PC-3 (cell line): ENCODE measurements at places on chromosomes 2 and 18. TPM values are rescaled to one million over a fixed set of nuclear protein-coding genes. Genes with fewer than 3 reads are reported as not detected.

GRCh38 chr18:28040716-28041115, 136.2 kb downstream of the CDH2 start:
- 0 out of 2 replicates have a peak, but pooled peaks cover 5% of the 10 kb centered on the region for H3K4me1 ChIP-seq
- no peaks in the 10 kb centered on the region for H3K27me3 ChIP-seq
- no peak overlapping the region for H3K4me3 ChIP-seq

DNA sequence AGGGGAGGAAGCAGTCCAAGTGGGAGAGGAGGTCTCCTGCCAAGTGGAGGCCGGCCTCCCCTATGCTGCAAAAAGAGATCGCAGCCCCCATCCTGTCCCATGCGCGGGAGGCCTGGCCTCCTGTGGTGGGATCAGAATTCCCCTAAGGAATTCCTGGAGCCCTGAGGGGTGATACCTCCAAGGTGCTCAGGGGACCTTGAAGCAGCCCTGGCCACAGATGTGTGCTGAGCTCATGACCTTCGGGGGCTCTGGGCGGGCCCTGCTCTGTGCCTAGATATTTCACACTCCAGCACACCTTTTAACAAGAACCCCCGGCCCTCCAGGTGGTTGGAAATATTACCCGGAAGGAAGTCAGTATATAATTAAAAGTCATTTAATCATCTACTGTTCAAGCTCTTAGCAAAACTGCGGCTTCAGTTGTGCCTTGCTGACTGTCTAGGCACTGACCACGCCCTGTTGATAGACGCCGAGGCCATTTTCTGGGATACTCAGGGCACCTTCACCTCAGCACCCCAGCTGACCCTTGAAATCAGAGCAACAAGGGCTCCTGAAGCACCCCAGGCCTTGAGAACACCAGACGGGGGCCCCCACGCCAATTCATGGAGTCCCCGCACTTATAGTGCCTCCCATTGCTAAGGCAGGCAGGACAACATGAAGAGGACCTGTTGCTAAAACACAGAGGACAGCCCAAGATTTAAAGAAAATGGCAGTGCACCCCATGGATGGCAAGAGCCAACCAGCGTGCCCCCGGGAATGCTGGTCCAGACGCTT, 119.1 kb downstream of the NDUFA10 start:
- H3K4me3 ChIP-seq = no peak overlapping the region
- H3K27ac ChIP-seq = no peak overlapping the region
- no peaks in the 10 kb centered on the region for H3K27me3 ChIP-seq
- H3K36me3 ChIP-seq = no peaks in the 10 kb centered on the region

Gene FAP
- total RNA-seq = not detected in 2 replicates

DNA sequence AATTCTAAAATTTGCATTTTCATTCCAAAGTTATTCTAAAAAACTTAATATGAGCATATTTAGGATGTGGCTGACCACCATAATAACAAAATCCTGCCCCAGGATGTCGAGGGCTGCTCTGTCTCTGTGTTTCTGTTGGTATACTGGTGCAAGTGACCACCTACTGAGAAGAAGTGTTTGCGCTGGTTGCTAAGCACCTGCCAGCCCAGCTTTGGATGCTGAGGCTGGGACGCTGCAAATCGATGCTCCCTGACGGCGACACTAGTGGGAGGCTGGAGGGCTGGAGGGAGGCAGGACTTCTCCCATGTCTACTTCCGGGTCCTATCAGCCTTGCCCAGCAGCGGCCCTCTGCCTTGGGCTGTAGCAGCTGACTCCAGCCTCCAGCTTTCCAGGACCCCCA, 45.0 kb downstream of the LAMA1 start:
- H3K36me3 ChIP-seq = no peaks in the 10 kb centered on the region
- H3K27ac ChIP-seq = no peak overlapping the region
- no peaks in the 10 kb centered on the region for H3K4me1 ChIP-seq
- no peak for DNase-seq
- no peak overlapping the region for H3K4me3 ChIP-seq

GRCh38 chr2:149278872-149279264, 51.5 kb upstream of the LYPD6 start:
- H3K27me3 ChIP-seq = peaks cover 61% of the 10 kb centered on the region
- no peaks in the 10 kb centered on the region for H3K36me3 ChIP-seq
- no peak overlapping the region for H3K4me3 ChIP-seq

Gene VSNL1
- not detected in 2 replicates for total RNA-seq

DNA sequence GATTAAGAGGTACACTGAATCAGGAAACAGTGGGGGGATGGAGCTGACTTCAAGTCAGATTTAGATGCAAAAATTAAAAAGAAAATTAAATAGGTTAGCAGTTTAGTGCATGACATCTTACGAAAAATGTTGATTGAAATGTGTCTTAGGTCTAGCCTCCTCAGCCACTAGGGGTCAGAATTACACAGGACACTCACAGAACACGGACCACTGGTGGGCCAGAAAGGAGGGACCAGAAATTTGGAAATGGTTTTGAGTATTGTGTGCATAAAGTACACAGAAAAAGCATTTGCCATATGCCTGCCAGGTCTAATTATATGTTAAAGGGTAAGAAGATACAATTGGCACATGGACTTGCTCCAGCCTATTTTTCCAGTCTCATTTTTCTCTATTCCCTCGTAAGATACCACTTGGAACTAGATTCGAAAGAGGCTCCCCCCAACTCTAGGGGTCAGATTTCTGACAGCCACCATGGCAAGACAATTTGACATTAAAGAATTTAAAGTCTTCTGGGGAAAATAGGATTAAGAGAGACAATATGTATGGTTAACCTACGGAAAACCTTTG, 550.2 kb upstream of the SETBP1 start:
- DNase-seq = peak; percentile 49
- H3K4me1 ChIP-seq = 0 out of 2 replicates have a peak, but pooled peaks cover 5% of the 10 kb centered on the region
- no peak overlapping the region for H3K27ac ChIP-seq
- H3K4me3 ChIP-seq = no peak overlapping the region

GRCh38 chr2:72138921-72139381, 8.7 kb downstream of the CYP26B1 start:
- H3K4me1 ChIP-seq = peaks cover 11% of the 10 kb centered on the region
- DNase-seq = no peak
- no peaks in the 10 kb centered on the region for H3K27me3 ChIP-seq
- H3K27ac ChIP-seq = no peak overlapping the region
- H3K4me3 ChIP-seq = no peak overlapping the region
- H3K36me3 ChIP-seq = no peaks in the 10 kb centered on the region

Gene C1GALT1C1L
- total RNA-seq = not detected in 2 replicates

Gene EPB41L3
- 39.5 TPM in 2 replicates for total RNA-seq

Gene POTEE
- 0.58 TPM in 1 of 2 replicates, not detected in the other for total RNA-seq

Gene CRYBA2
- total RNA-seq = 6.4 and 13.5 TPM in 2 replicates

DNA sequence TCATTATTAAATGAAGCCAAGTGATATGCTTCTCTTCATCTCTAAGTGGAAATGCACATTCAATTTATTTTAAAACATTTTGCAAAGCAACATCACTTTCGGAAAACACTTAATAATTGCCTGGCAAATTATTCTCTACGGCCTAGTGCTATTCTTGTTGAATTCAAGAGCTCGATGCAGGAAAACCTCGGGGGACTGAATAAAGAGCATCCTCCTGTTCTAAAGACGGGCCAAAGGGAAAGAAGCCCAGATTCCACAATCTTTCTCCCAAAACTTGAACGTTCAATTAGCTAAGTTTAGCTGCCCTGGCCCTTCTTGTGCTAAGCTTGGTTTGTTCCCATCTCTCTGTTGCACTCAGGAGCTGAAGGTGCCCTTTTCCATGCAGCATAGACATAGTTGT, 23.2 kb upstream of the SEH1L start:
- H3K27ac ChIP-seq = no peak overlapping the region
- H3K27me3 ChIP-seq = no peaks in the 10 kb centered on the region
- DNase-seq = no peak

- no peaks in the 10 kb centered on the region for H3K4me1 ChIP-seq
- DNase-seq = no peak
- H3K27ac ChIP-seq = no peak overlapping the region
- H3K36me3 ChIP-seq = no peaks in the 10 kb centered on the region
- H3K4me3 ChIP-seq = no peak overlapping the region
Observed at GRCh38 chr2:239392688-239393387, 8.0 kb downstream of the HDAC4 start.

DNA sequence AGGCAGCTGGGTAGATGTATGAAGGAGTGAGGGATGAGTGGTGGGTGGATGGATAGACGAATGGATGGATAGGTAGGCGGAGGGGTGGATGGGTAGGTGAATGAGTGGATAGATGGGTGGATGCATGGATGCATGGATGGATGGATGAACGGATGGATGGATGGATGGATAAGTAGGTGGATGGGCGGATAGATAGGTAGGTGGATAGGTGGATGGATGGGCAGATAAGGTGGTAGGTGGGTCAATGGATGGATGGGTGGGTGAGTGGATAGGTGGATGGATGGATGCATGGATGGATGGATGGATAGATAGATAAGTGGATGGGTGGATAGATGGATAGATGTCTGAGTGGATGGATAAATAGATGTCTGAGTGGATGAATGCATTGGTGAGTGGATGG, 30.1 kb downstream of the MLPH start:
- no peak overlapping the region for H3K4me3 ChIP-seq
- no peaks in the 10 kb centered on the region for H3K4me1 ChIP-seq
- H3K36me3 ChIP-seq = peaks cover 63% of the 10 kb centered on the region
- no peak for DNase-seq
- no peak overlapping the region for H3K27ac ChIP-seq

- no peaks in the 10 kb centered on the region for H3K4me1 ChIP-seq
- no peaks in the 10 kb centered on the region for H3K36me3 ChIP-seq
- peaks cover 5% of the 10 kb centered on the region; the same call in 1 of the 2 replicates for H3K27me3 ChIP-seq
- DNase-seq = no peak
Observed at GRCh38 chr2:212237350-212238095, 301.1 kb downstream of the ERBB4 start.

DNA sequence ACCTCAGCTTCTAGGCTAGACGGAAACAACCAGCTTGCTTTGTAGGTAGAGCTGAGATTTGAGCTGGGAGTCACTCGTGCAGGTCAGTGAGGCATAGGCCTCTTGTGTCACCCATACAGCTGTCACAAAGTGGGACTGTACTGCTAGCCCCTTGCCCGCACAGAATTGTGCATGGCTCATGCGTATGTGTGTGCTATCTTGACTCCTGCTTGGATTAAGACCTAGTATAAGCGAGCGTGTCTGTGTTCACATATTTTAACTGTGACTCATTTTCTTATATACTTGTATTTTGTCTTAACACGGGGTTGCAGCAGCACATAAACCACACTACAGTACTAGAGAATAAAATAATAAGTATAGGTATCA, 20.1 kb downstream of the CEP68 start:
- H3K4me3 ChIP-seq = no peak overlapping the region
- H3K27me3 ChIP-seq = no peaks in the 10 kb centered on the region
- peaks cover 15% of the 10 kb centered on the region for H3K36me3 ChIP-seq

DNA sequence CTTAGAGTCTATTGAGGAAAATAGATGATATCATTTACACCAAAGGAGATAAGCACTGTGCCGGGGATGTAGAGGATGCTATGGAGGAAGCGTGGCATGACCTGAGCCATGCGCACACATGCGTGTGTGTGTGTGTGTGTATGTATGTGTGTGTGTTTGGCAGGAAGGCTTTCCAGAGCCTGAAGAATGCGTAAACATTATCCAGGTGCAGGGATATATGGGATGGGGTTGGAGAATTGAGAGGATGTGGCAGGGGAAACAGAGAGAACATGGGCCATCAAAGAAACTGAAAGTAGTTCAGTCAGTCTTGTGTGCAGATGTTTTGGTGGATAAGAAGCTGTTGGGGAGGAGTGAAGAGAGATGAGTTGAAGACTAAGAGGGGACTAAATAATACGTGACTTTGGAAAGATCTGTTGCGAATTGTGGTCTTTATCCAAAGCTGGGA, 9.3 kb upstream of the STAT1 start:
- H3K27ac ChIP-seq = no peak overlapping the region
- H3K4me3 ChIP-seq = no peak overlapping the region
- H3K4me1 ChIP-seq = peaks cover 16% of the 10 kb centered on the region
- no peaks in the 10 kb centered on the region for H3K36me3 ChIP-seq

DNA sequence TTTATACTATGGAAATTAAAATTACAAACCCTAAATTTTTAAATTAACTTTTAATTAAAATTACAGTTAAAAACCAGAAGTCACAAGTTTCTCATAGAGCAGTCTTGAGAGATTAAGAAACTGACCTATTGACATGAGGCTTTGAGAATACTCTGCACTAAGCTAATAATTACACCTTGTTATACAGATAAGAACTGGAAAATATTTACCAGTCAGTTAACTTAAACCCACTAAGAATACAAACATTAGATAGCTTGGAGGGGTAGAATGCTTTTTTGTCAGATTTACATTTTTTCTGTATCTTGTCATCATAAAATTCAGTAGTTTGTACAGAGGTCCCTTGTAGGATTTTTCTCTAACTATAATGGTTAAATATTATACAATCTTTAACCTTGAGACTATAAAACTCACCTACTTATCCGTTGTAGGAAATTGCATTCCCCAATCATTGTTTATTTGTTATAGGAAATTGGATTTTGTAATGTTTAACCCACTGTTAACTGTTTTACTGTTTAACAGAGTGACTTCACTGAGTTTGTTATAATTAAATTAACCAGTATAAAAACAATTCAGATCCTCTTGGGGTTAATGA, 219.7 kb upstream of the PKDCC start:
- no peak overlapping the region for H3K4me3 ChIP-seq
- no peak overlapping the region for H3K27ac ChIP-seq
- no peak for DNase-seq
- H3K27me3 ChIP-seq = peaks cover 77% of the 10 kb centered on the region

DNA sequence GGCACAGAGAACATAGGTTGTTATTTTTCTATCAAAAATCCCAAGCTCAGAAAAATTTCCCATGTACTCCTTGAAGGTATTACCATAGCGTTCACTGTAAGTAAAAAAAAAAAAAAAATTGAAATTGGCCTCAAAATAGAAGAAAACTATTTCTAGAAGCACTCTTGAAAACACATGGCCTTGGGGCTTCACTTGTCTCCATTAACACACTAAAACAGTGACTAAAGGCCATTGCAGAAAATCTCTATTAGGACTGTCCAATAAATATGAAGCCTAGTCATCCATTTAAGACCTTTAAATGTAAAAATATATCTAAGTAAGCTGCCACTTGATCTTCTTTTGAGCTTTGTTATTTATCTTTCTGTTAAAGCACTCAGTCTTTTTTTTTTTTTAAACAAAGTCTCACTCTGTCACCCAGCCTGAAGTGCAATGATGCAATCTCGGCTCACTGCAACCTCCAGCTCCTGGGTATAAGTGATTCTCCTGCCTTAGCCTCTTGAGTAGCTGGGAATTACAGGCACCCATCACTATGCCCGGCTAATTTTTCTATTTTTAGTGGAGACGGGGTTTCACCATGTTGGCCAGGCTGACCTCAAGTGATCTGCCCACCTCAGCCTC, 35.8 kb downstream of the CCDC68 start:
- no peak for DNase-seq
- H3K27me3 ChIP-seq = no peaks in the 10 kb centered on the region
- H3K4me1 ChIP-seq = no peaks in the 10 kb centered on the region
- no peaks in the 10 kb centered on the region for H3K36me3 ChIP-seq
- no peak overlapping the region for H3K4me3 ChIP-seq
- no peak overlapping the region for H3K27ac ChIP-seq

- H3K4me1 ChIP-seq = peaks cover 33% of the 10 kb centered on the region
- H3K27ac ChIP-seq = no peak overlapping the region
- no peaks in the 10 kb centered on the region for H3K27me3 ChIP-seq
- H3K4me3 ChIP-seq = no peak overlapping the region
- H3K36me3 ChIP-seq = no peaks in the 10 kb centered on the region
Observed at GRCh38 chr2:40400336-40400953, 51.4 kb downstream of the SLC8A1 start.

Gene SCYGR4
- total RNA-seq = not detected in 2 replicates

- peak; percentile 44 for DNase-seq
- no peaks in the 10 kb centered on the region for H3K36me3 ChIP-seq
- H3K27me3 ChIP-seq = no peaks in the 10 kb centered on the region
- H3K4me3 ChIP-seq = no peak overlapping the region
Observed at GRCh38 chr2:191038241-191038725, 24.3 kb upstream of the STAT1 start.
